ENCODE measurements at places on chromosomes 2 and 18. TPM values are rescaled to one million over a fixed set of nuclear protein-coding genes. Genes with fewer than 3 reads are reported as not detected.
A peak's percentile ranks its signal among the peaks of the same experiment; 100 is the strongest.

MPHOSPH10 gene
- 64.8 TPM for polyA plus RNA-seq

DNAH6 gene
- polyA plus RNA-seq: 0.27 TPM

THUMPD2 gene
- polyA plus RNA-seq: 20.3 TPM

GRCh38 chr2:233152541-233152940 is 92.4 kb downstream of the INPP5D start:
- DNase-seq: no peak

GRCh38 chr2:207227062-207227748 is 61.5 kb upstream of the KLF7 start:
- peak; percentile 87 for DNase-seq

DNA sequence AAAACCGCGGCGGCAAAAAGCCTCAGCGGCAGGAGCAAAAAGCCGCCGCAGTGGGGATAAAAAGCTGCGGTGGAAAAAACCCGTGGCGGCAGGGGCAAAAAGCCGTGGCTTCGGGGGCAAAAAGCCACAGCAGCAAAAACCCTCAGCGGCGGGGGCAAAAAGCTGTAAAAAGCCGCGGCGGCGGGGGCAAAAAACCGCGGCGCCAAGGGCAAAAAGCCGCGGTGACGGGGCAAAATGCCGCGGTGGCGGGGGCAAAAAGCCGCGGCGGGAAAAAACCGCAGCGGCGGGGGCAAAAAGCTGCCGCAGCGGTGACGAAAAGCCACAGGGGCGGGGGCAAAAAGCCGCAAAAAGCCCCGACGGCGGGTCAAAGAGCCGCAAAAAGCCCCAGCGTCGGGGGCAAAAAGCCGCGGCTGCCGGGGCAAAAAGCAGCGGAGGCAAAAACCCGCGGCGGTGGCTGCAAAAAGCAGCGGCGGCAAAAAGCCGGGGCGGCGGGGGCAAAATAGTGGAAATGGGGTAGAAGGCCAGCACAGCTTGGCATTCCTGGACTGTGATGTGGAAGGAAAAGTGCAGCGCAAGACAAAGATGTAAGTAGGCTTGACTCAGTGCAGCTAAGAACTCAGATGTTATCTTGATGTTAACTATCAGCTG is 151.8 kb downstream of the ANKRD30BL start:
- peak; percentile 47 for DNase-seq
